ENCODE measurements at places on chromosomes 3 and 15. TPM values are rescaled to one million over a fixed set of nuclear protein-coding genes. Genes with fewer than 3 reads are reported as not detected.

GRCh38 chr3:38755130-38755529, 60.9 kb downstream of the SCN10A start:
- DNase-seq, result no peak

DNA sequence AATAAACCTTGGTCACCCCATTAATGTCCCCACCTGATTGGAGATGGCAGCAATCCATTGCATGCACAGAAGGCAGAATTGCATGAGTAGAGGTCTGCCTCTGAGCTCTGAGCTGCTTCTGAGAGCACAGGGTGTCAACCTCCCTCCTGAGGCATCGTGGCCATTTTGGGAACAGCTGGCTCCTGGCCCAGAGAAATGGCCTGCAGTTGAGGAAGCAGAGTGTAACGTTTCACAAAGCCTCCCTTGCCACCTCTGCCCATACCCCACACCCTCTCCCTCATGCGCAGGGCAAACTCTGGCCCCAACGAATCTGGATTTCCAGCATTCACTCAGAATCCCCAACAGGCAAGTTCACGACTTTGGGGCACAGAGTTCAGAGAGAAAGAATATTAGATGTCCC, 198.9 kb downstream of the ADAMTS9 start:
- DNase-seq, result no peak

- DNase-seq, result no peak
Measured at GRCh38 chr3:64278625-64279024, 53.4 kb upstream of the PRICKLE2 start.

Gene ONECUT1
- not detected for polyA plus RNA-seq

- no peak for DNase-seq
Measured at GRCh38 chr3:172746475-172746874, 4.1 kb upstream of the ECT2 start.

- DNase-seq, result peak; percentile 84
Measured at GRCh38 chr3:194315088-194315964, 35.8 kb downstream of the CPN2 start.

GRCh38 chr3:139374099-139374498, 15.3 kb downstream of the COPB2 start:
- DNase-seq, result no peak

DNA sequence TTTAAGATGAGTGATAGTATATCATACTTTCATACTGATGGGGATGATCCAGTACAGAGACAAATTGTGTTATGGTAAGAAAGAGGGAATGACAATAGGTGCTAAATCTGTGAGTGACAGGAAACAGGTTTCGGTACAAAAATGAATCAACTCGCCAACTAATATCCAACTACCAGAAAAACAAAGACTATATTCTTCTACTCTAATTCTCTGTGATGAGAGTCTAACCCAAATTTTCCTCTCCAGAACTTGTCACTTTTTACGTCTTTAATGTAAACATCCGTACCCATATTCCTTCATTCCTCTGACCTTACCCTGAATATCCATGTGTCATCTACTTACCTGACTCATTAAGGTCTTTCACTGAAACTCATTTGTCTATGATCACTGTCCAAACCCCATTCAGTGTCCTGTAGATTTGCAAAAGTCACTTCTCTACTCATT, 39.6 kb downstream of the SCAPER start:
- no peak for DNase-seq

- no peak for DNase-seq
Measured at GRCh38 chr3:55197021-55197420, 269.2 kb upstream of the LRTM1 start.
